Upper lobe of left lung (tissue), 6 donors: ENCODE measurements at places on chromosomes 6 and 20. TPM values are rescaled to one million over a fixed set of nuclear protein-coding genes. Genes with fewer than 3 reads are reported as not detected.

DNA sequence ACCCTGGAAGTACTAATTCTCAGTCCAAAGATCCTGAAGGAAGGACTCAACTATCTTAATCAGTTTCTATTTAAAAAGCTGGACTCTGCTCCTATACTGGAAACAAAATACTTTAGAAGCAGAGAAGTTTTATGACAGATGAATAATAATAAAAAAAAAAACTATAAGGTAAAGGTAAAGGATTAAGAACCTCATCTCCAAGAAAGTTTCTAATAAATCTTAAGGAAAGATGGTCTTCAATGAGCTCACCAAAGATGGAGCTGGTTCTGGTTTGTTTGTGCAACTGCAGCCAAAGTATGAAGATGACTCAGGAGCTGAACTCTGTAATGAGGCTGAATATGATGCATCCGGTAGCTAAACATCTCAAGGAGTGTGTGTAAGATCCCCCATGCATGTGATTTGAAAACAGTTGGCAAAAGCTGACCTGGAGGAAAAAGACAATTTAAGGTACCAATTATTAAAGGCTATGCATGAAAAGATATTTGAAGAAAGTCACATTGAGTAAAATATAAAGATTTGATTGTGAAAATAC, 25.2 kb downstream of the MED23 start:
- H3K27ac ChIP-seq, result no peak overlapping the region
- DNase-seq, result no peak
- H3K36me3 ChIP-seq, result peaks cover 39% of the 10 kb centered on the region
- H3K4me3 ChIP-seq, result no peak overlapping the region
- no peaks in the 10 kb centered on the region for H3K27me3 ChIP-seq
- no peaks in the 10 kb centered on the region for H3K4me1 ChIP-seq

DNA sequence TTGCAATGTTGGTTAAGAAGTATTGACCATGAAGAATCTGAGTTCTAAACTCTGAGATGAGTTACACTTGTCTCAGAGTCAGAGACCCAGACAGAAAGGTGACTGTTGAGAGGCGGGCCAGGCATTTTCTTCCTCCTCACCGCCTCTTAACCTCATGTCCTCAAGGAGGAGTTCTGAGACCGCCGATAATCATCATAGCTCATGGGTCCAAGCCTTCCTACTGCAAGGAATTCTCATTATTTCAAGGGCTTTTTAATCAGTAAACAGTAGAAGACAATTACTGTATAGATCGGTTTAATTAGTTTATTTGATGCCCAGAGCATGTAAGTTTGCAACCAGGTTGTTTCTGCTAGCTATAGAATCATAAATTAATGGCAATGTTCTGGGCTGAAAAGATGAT, 382.4 kb upstream of the MMS22L start:
- H3K27me3 ChIP-seq, result no peaks in the 10 kb centered on the region
- H3K4me3 ChIP-seq, result no peak overlapping the region
- no peak overlapping the region for H3K27ac ChIP-seq

- H3K36me3 ChIP-seq, result no peaks in the 10 kb centered on the region
- peak; percentile 25 for DNase-seq
- no peaks in the 10 kb centered on the region for H3K27me3 ChIP-seq
- peaks cover 11% of the 10 kb centered on the region for H3K4me1 ChIP-seq
- no peak overlapping the region for H3K27ac ChIP-seq
These were observed 61.7 kb upstream of the MAP3K4 start for GRCh38 chr6:160929831-160930230.

DNA sequence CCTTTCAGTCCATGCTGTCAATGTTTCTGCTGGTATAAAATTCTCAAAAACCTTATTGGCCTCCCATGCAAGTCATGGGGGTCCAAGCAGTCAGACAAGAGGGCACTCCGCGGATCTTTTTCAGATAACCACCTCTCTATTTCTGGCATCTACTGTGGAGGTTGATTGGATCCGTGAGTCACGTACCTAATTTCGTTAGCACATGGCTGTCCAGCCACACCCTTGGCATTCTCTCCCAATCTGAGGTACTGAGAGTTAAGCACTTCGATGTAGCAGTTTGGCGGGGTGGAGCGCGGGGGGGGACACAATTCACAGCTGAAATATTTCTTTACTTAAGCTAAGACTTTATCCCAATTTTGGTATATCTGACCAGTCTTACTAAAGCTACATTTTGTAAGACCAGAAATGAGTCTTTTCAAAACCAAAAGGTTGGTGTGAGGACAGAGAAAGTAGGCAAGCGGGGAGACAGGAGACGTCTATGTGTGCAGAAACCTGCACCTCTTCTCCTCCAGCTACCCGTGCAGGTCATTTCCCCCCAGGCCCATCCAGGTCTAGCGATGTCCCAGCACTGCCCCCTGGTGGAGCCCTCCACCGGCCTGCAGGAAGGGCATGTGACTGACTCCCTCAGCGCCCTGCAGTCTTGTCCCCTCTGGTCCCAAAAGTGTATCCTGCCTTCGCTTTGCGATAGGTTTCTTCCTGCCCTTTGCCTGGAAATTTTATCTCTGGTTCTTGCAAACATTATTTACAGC, 113.1 kb downstream of the ADAT2 start:
- H3K27me3 ChIP-seq, result no peaks in the 10 kb centered on the region
- H3K4me1 ChIP-seq, result no peaks in the 10 kb centered on the region
- no peak overlapping the region for H3K4me3 ChIP-seq
- no peak for DNase-seq

- DNase-seq, result no peak
- H3K4me3 ChIP-seq, result no peak overlapping the region
- no peaks in the 10 kb centered on the region for H3K36me3 ChIP-seq
- H3K27me3 ChIP-seq, result no peaks in the 10 kb centered on the region
- no peaks in the 10 kb centered on the region for H3K4me1 ChIP-seq
These were observed 10.1 kb upstream of the SNRNP48 start for GRCh38 chr6:7579851-7580250.

DNA sequence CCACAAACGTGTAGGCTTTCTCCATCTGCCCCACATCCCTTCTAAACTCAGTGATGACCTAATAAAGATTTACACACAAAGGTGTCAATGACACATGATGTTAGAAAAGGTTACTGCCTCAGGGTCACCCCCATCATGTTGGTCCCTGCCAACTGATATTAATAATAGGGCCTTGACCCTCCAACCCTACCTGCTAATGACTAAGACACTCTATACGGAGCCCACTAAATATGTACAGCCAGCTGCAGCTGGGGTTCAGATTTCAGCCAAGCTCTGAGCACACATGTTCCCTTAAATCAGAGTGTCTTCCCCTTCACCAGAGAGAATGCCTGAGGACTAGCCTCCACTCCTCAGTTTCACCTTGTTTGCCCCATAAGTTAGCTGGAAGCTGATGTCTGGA, 67.4 kb upstream of the SNRPB2 start:
- no peaks in the 10 kb centered on the region for H3K27me3 ChIP-seq
- H3K4me3 ChIP-seq, result no peak overlapping the region
- no peaks in the 10 kb centered on the region for H3K36me3 ChIP-seq
- no peaks in the 10 kb centered on the region for H3K4me1 ChIP-seq

GRCh38 chr6:7784706-7785105, 58.8 kb downstream of the BMP6 start:
- H3K27me3 ChIP-seq, result no peaks in the 10 kb centered on the region
- H3K36me3 ChIP-seq, result no peaks in the 10 kb centered on the region
- DNase-seq, result no peak

DNA sequence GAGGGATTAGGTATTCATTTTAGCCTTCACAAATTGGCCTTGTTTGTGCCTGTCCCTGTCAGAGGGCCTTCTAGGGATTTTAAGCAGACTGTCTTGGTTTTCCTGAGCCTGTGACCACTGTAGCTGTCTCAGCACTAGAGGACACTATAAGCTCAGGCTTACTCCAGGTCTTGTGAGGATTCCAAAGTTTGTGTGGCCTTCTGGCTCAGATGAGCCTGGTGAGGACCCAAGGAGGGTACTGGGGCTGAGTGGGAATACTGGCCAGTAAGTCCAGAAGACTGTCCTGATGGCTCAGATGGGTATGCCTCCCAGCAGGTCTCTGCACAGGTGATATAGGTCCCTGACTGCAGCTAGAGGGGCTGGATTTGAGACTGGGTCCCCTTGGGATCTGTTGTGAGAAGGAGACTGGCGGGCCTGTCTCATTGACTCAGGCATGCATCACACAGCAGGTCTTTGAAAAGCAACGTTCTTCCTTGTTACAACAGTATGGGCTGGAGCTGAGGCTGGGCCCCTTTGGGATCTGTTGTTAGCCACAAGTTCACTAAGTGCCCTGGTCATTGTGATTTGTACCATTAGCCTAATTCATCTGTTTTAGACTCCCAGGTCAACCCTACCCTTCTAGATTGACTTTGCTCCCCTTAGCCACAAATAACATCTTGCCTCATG, 26.3 kb upstream of the TFB1M start:
- DNase-seq, result no peak
- no peaks in the 10 kb centered on the region for H3K4me1 ChIP-seq
- H3K4me3 ChIP-seq, result no peak overlapping the region
- H3K27me3 ChIP-seq, result no peaks in the 10 kb centered on the region
- H3K36me3 ChIP-seq, result no peaks in the 10 kb centered on the region

GRCh38 chr6:70530023-70530422, 36.7 kb upstream of the SDHAF4 start:
- H3K36me3 ChIP-seq, result no peaks in the 10 kb centered on the region
- H3K4me3 ChIP-seq, result no peak overlapping the region
- no peak overlapping the region for H3K27ac ChIP-seq
- H3K4me1 ChIP-seq, result no peaks in the 10 kb centered on the region

GRCh38 chr20:63627751-63628245, 897 bp upstream of the GMEB2 start:
- no peak for DNase-seq
- H3K4me3 ChIP-seq, result peak overlapping the region; percentile 95
- H3K36me3 ChIP-seq, result peaks cover 5% of the 10 kb centered on the region
- peak overlapping the region; percentile 99 for H3K27ac ChIP-seq
- peaks cover 28% of the 10 kb centered on the region for H3K4me1 ChIP-seq
- H3K27me3 ChIP-seq, result no peaks in the 10 kb centered on the region

Gene RAB44
- total RNA-seq, result 1.6 TPM

Gene FAM83C
- not detected for total RNA-seq

Gene LHFPL5
- total RNA-seq, result not detected

Gene MACROD2
- total RNA-seq, result 32.7 TPM

Gene TCFL5
- 6.2 TPM for total RNA-seq
